ENCODE measurements at places on chromosomes 16 and 17. TPM values are rescaled to one million over a fixed set of nuclear protein-coding genes. Genes with fewer than 3 reads are reported as not detected.
A peak's percentile ranks its signal among the peaks of the same experiment; 100 is the strongest.

GRCh38 chr16:73383195-73383987 is 335.5 kb upstream of the ZFHX3 start:
- H3K27me3 ChIP-seq, result no peaks in the 10 kb centered on the region
- H3K4me3 ChIP-seq, result no peak overlapping the region
- H3K36me3 ChIP-seq, result no peaks in the 10 kb centered on the region
- no peak overlapping the region for H3K27ac ChIP-seq

DHRS7B gene
- total RNA-seq, result 13.5 TPM

CLUH gene
- total RNA-seq, result 78.4 TPM

DNA sequence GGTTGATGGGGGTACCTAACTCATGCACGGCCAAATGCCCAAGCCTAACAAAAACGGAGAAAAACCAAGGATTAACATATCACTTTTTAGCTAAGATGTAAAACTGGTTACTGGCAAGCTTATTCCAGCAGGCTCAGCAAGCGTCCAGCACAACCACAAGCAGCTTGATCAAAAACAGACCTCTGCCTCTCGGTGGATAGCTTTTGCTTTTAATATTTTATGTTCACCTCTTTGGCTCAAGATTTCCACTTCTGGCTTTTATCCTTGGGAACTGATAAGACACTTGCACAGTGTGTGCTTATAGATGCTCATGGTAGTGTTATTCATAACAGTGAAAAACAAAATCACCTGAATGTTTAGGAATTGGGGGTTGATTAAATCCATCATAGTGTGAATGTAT is 206.9 kb upstream of the CACNG5 start:
- no peaks in the 10 kb centered on the region for H3K36me3 ChIP-seq
- peaks cover 24% of the 10 kb centered on the region for H3K4me1 ChIP-seq
- no peak overlapping the region for H3K27ac ChIP-seq
- no peak for DNase-seq
- H3K27me3 ChIP-seq, result no peaks in the 10 kb centered on the region

- peaks cover 7% of the 10 kb centered on the region for H3K36me3 ChIP-seq
- H3K4me3 ChIP-seq, result no peak overlapping the region
- peaks cover 31% of the 10 kb centered on the region for H3K4me1 ChIP-seq
- no peaks in the 10 kb centered on the region for H3K27me3 ChIP-seq
- peak; percentile 15 for DNase-seq
Measured at GRCh38 chr16:9042964-9043680, 48.3 kb upstream of the HAPSTR1 start.

DNA sequence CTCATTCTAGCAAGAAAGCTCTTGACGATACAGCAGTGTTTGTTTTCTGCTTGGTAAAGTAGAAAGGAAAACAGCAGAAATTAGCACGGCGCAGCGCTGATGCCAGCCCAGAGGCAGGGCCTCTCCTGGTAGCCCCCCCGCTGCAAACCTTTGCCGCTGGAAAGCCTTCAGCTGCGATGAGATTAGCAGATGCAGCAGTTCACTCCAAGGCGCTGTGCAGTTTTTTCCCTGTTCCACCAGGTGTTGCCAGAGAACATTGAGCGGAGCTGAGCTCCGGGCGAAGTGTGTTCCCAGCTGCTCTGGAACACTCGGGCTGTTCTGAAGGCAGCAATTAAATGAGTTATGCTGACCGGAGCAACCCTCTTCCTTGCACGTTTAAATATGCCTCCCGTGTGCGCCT is 72.5 kb downstream of the RBFOX1 start:
- H3K4me3 ChIP-seq, result no peak overlapping the region
- no peak for DNase-seq
- no peaks in the 10 kb centered on the region for H3K36me3 ChIP-seq
- no peaks in the 10 kb centered on the region for H3K4me1 ChIP-seq

TBC1D26 gene
- 0.24 TPM for total RNA-seq

GRCh38 chr16:82888591-82889001 is 261.8 kb downstream of the CDH13 start:
- H3K27ac ChIP-seq, result no peak overlapping the region
- no peaks in the 10 kb centered on the region for H3K36me3 ChIP-seq

BOLA2 gene
- total RNA-seq, result 7.7 TPM

DNA sequence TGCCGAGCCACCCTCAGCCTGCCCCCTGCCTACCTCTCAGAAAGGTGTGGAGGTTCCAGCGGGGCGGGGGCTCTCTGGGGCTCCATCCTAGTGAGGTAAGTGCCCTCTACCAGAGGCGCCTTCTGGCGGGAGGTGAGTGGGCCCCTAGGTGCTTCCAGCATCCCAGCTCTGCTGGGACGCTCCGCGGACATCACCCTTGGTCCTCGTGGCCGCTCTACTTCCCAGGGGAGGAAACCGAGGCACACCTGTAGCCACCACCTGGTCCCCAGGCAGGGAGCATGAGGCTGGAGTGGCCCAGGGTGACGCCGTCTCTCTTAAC is 1.4 kb downstream of the MCRIP2 start:
- H3K27me3 ChIP-seq, result no peaks in the 10 kb centered on the region
- peaks cover 15% of the 10 kb centered on the region for H3K4me1 ChIP-seq
- no peak for DNase-seq
- peak overlapping the region; percentile 73 for H3K4me3 ChIP-seq

CD300LB gene
- total RNA-seq, result not detected

MEFV gene
- total RNA-seq, result 0.17 TPM

DNA sequence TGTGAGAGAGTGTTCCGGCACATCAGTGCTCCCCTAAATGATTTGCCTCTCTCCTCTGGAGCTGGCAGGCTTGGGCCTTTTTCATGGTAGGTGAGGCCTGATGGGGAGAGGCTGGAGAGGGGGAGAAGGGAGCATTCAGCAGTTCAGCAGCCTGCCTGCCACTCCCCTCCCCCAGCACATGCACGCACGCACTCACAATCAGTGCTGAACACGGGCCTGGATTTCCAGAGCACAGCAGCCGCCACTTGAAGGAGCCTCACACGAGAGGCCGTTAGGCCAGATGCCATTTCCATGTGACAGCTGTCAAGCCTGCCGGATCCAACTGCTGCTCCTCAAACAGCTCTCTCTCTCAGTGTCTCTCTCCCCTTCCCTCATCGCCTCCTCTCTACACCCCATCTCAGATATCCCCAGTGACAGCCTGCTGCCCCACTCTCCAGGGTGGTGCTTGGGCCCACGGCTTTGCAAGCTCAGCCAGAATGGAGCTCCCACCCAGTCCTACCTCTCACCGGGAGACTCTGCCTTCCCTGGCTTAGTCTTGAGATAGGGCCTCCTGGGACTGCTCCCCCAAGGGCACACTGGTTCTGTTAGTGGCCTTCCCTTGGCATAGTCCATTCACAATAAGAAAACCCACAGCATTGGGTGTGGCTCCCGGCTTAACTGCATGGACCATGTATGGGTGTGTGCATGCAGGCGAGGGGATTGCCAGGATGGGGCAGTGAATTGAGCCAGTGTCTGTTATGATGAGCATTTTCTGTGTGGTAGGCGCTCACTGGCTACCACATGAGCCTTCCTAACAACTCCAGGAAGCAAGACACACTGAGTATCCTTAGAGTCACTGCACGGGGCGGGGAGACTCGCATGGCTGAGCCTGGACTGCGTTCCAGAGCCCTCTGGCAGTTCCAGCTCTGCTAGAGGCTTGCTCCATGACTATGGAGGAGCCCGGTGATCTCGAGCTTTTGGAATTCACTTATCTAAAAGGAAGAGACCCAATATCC is 226.2 kb downstream of the CCDC182 start:
- H3K4me3 ChIP-seq, result no peak overlapping the region
- peaks cover 17% of the 10 kb centered on the region for H3K4me1 ChIP-seq
- H3K36me3 ChIP-seq, result no peaks in the 10 kb centered on the region
- no peak overlapping the region for H3K27ac ChIP-seq
- no peak for DNase-seq

- no peaks in the 10 kb centered on the region for H3K27me3 ChIP-seq
- no peaks in the 10 kb centered on the region for H3K36me3 ChIP-seq
Measured at GRCh38 chr17:65886315-65887245, 305.4 kb downstream of the CEP112 start.

DNA sequence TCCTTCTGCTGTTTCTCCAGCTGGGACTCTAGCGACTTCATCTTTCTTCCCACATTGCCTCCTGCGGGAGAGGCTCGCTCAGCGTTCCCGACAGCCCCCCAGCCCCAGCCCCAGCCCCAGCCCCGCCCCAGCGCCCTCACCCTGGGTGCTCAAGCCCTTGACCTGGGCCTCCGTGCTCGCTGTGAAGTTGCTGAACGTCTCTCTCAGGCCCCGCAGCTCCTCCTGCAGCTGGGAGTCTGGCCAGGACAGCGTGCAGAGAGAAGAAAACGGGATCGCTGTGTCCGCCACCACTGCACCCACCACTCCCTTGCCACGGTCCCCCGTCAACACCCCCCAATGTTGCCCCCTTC is 2.4 kb downstream of the ASGR1 start:
- H3K27me3 ChIP-seq, result peaks cover 12% of the 10 kb centered on the region
- DNase-seq, result no peak
- H3K4me1 ChIP-seq, result peaks cover 11% of the 10 kb centered on the region
- no peaks in the 10 kb centered on the region for H3K36me3 ChIP-seq

PRDM7 gene
- total RNA-seq, result not detected

GH1 gene
- not detected for total RNA-seq

DNAAF1 gene
- not detected for total RNA-seq

Data from activated CD4-positive, alpha-beta memory T cell treated with anti-CD3 and anti-CD28 coated beads for 36 hours (primary cell).